ENCODE measurements at places on chromosomes 5 and 9. TPM values are rescaled to one million over a fixed set of nuclear protein-coding genes. Genes with fewer than 3 reads are reported as not detected.

Gene DIMT1
- total RNA-seq = 42.7 TPM

Gene AFAP1L1
- 144 TPM for total RNA-seq

Gene NIPAL4
- not detected for total RNA-seq

Gene OCLN
- 0.90 TPM for total RNA-seq

Gene CHD1
- total RNA-seq = 47.2 TPM

Gene MAP1B
- 39.3 TPM for total RNA-seq

Gene GLRA1
- total RNA-seq = not detected

Gene CENPK
- total RNA-seq = 6.3 TPM

Gene C5orf58
- not detected for total RNA-seq

Gene CTXN3
- total RNA-seq = not detected

Gene CEMIP2
- total RNA-seq = 645 TPM

Gene DROSHA
- total RNA-seq = 41.8 TPM

Gene BTNL9
- total RNA-seq = under 0.01 TPM

Gene NR4A3
- total RNA-seq = under 0.01 TPM

Gene SEMA6A
- 51.1 TPM for total RNA-seq

Gene ENG
- 91.3 TPM for total RNA-seq

Gene PLPP1
- total RNA-seq = 181 TPM

Gene PRSS3
- total RNA-seq = 12.8 TPM

Gene NR5A1
- total RNA-seq = not detected

Gene SMIM33
- total RNA-seq = under 0.01 TPM

Gene COL15A1
- 2.8 TPM for total RNA-seq

Gene GABBR2
- total RNA-seq = 10.2 TPM

Gene ZER1
- total RNA-seq = 19.8 TPM

Gene ADCY2
- not detected for total RNA-seq

Gene PCDHA6
- not detected for total RNA-seq

Gene ADGRD2
- not detected for total RNA-seq

Gene PRKAA1
- total RNA-seq = 78.3 TPM

Gene UBE2R2
- total RNA-seq = 23.1 TPM

Gene DIPK1B
- 93.8 TPM for total RNA-seq

Gene HMCN2
- under 0.01 TPM for total RNA-seq

Gene TRIP13
- 19.4 TPM for total RNA-seq

Gene SH3GL2
- total RNA-seq = not detected

Gene LCN15
- 0.13 TPM for total RNA-seq

Gene SNCAIP
- 50.6 TPM for total RNA-seq

Gene SLC6A7
- not detected for total RNA-seq

Gene DHX29
- total RNA-seq = 14.8 TPM

Gene SLC34A3
- not detected for total RNA-seq

Gene TOR1A
- total RNA-seq = 22.9 TPM

Gene SHOC1
- total RNA-seq = not detected

Gene RNF208
- under 0.01 TPM for total RNA-seq

Gene GPR151
- total RNA-seq = not detected

Gene TTLL11
- 1.9 TPM for total RNA-seq

Gene PCDHB14
- total RNA-seq = 0.51 TPM

Gene FGD3
- total RNA-seq = not detected

Gene ZBED3
- 1.6 TPM for total RNA-seq

Gene PTPRD
- 1.8 TPM for total RNA-seq

Gene RGS14
- 3.7 TPM for total RNA-seq

Gene SLC4A9
- not detected for total RNA-seq

Gene QRFP
- total RNA-seq = not detected

Gene HNRNPK
- 723 TPM for total RNA-seq

Gene SPATA31A3
- not detected for total RNA-seq

Gene RHOBTB3
- 26.0 TPM for total RNA-seq

Gene HAPLN1
- not detected for total RNA-seq
